ENCODE measurements at places on chromosomes 6 and 20.

- DNase-seq = peak; percentile 26
Measured at GRCh38 chr20:63574156-63574828, at the start of gene HELZ2. HELZ2 (minus strand) TSS chr20:63574239; CDS start chr20:63572385, 1,854 bp downstream.

DNA sequence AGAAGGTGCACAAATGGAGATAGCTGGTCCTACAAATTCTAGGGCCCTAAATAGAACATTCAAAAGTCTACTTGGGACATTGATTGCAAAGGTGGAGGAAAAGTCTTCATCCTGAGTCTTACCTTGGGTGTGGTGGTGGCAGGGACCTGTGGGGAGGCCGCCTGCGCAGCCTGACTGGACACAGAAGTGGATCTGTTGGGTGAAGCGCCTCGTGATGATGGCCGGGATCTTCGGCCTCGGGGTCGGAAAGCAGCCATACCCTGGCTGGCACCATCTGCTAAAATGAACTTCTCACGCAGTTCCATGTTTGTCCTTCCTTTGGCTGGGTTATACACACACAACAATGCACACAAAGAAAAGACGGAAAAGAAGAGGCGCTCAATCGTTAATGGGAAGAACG lies 179.2 kb downstream of the DST start:
- no peak for DNase-seq

- no peak for DNase-seq
Measured at GRCh38 chr6:34147906-34148630, 2.2 kb upstream of the GRM4 start.

DNA sequence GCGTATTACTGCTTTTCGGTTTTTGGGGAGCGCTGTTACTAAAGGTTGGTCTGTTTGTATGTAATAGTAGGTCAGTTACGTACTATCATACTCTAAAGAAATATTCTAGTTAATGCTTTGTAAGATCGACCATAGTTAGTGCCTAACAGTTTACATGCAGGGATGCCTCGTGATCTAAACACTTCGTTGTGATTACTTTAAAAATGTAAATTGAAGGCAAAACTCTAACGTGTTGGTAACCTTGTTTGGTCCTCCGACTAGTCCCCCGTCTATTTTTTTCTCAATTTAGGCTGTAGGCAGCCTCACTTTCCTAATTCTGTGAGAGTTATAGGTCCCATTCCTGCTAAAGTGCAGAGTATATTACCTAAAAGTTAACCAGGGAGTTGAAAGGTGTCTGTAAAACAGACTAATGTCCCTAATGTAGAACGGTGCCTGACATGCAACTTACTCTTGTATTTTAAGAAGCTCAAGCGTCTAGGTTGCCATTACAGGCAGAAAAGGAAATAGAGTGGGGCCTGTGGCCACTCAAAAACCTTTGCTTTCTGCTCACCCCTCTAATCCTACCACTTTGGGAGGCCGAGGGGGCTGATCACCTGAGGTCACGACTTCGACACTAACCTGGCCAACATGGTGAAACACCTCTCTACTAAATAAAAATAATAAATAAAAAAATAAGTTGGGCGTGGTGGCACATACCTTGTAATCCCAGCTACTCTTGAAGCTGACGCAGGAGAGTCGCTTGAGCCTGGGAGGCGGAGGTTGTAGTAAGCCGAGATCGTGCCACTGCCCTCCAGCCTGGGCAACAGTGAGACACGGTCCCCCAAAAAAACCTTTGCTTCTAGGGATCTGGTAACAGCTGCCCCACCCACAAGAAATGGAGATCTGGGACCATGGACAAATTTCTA lies 37.8 kb downstream of the HFE start:
- DNase-seq = no peak

DNA sequence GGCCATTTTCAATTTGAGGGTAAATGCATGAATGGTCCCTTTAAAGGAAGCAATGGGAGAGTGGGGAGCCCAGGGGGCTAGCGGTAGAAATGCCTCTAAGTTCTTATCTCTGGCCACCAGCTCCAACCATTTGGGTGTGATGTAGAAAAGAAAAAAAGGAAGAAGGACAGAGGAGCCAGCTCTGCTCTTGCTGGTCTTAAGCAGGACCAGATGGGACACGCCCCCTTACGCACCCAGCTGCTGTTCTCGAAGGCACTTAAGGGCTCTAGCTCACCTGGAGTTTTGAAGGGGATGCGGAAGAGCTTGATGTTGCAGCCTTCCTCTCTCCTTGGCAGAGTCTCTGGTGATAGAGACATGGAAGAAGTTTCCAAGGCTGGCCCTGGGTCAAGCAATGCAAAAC lies 59.5 kb upstream of the RNF144B start:
- DNase-seq = no peak

All from stimulated activated CD8-positive, alpha-beta memory T cell treated with anti-CD3 and anti-CD28 coated beads, Interleukin-7, amount 100 ng/mL, for 48 hours (primary cell).